Central memory CD4-positive, alpha-beta T cell (primary cell): ENCODE measurements at places on chromosomes 6 and 20.

DNA sequence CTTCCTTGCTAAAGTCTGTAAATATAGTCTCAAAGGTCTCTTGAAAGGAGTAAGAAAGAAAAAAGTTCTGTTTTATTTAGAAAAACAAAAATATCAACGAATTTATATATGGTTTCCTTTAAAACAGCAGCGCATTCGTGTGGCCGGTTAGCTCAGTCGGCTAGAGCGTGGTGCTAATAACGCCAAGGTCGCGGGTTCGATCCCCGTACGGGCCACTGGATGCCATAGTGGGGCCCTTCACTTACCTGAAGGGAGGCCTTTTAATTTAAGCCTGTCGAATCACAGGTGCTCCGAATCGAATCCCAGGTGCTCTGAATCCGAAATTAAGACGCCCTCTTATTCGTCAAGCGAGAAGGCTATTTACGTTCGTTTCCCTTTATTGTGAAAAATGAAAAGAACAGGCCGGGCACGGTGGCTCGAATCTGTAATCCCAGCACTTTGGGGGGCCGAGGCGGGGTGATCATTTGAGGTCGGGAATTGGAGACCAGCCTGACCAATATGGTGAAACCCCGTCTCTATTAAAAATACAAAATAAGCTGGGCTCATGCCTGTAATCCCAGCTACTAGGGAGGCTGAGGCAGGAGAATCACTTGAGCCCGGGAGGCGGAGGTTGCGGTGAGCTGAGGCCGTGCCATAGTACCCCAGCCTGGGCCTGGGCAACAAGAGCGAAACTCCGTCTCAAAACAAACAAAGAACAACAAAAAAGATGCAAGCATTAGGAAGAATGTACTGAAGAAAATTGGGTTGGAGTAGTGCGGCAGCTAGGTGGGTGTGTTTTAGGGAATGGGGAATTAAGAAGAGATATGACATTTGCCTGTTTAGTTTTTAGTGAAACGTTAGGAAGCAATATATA is 195.8 kb upstream of the ZNF184 start:
- no peak for DNase-seq

DNA sequence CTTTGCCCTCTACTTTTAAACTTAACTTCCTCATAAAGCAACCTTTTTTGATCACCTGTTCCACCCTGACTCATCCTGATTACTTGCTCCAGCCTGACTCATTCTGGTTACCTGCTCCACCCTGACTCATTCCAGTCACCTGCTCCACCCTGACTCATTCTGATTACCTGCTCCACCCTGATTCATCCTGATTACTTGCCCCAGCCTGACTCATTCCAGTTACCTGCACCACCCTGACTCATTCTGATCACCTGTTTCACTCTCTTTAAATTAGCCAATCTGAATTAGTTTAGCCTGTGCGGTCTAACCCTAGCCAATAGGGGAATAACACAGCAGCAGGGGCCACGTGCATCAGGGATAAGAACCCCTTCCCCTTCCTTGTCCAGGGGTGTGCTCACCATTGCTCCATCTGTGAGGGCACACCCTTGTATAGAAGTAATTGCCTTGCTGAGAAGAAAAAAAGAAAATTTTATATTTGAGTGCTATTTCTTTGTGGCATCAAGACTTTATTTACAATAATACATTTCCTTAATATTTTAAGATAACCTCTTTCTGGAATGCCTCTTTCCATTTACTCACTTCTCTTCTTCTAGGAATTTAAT is 17.9 kb downstream of the HLA-G start:
- no peak for DNase-seq

DNA sequence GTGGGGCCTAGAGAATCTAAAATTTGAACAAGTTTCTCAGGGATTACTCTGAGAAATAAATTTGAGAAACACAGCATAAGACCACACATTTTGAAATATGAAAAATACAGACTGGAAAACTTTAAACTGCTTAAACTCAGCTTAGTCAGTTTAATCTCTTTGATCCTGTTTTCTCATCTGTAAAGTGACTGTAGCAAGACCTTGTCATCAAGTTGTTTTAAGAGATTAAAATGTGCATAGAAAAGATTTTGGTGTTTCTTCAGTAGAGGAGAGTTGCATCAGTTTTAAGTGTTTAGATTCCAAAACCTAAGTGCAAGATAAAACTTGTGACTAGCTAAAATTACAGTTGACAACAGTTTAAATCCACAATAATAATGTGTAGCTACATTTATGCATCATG is 8.1 kb upstream of the BCKDHB start:
- no peak for DNase-seq

- DNase-seq: no peak
Measured at GRCh38 chr6:1129131-1129530, 182.8 kb upstream of the FOXQ1 start.

- DNase-seq: no peak
Measured at GRCh38 chr20:9036593-9036992, 32.3 kb upstream of the PLCB4 start.

GRCh38 chr6:105892577-105893262 is 193.4 kb upstream of the PRDM1 start:
- no peak for DNase-seq

DNA sequence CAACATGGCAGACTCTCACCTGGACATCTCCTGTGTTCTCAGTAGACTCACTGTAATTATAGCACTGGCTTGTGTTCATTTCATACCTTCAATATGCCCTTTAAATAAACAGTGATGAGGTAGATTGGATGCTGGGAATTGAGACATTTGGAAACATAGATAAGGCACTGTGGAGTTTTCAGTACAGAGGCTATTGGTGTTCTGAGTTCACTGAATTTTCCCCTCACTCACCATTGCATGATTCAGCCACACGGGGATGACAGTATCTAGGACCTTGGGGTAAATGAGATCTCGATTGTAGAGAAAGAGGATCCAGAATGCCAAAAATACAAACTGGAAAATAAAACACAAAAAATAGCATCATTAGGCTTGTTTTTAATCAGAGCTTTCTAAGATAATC is 12.6 kb downstream of the ADTRP start:
- DNase-seq: no peak

GRCh38 chr6:25866011-25866410 is 8.0 kb downstream of the SLC17A3 start:
- peak; percentile 83 for DNase-seq

DNA sequence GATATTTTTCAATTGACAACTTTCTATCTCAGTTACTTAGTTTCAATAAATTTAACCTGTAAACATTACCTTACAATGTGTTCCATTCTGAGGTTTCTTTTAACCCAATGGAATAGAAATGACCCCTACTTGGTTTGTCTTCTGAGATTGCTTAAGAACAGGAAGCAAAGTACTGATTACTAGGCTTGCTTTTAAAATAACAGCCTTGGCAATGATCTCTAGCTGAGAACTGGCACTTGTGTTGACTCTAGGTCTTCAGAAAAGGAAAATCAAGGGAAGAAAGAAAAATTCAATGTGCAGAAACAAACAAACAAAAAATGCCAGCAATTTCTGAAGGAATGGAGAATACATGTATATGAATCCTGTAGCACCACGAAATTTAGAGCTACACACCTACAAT is 66.1 kb downstream of the SYNE1 start:
- DNase-seq: no peak

GRCh38 chr6:12474167-12475140 is 184.3 kb downstream of the EDN1 start:
- no peak for DNase-seq

DNA sequence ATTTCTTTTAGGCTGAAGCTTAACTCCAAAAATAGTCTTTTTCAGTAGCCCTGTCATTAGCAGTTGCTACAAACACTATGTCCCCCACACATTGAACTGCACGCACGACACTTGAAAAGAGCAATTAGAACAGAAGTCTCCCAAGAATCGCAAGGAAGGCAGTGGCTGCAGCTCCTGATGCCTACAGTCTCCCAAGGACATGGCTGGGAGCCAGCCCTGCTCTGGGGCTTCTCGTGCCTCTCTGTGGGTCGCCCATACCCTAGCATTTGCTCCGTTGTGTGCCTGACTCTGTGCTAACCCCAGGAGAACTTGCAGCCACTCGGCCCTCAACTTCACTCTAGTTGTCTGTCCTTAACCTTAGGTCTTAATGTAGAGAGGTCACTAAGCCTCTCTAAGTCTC is 454.2 kb downstream of the PTPRT start:
- no peak for DNase-seq

DNA sequence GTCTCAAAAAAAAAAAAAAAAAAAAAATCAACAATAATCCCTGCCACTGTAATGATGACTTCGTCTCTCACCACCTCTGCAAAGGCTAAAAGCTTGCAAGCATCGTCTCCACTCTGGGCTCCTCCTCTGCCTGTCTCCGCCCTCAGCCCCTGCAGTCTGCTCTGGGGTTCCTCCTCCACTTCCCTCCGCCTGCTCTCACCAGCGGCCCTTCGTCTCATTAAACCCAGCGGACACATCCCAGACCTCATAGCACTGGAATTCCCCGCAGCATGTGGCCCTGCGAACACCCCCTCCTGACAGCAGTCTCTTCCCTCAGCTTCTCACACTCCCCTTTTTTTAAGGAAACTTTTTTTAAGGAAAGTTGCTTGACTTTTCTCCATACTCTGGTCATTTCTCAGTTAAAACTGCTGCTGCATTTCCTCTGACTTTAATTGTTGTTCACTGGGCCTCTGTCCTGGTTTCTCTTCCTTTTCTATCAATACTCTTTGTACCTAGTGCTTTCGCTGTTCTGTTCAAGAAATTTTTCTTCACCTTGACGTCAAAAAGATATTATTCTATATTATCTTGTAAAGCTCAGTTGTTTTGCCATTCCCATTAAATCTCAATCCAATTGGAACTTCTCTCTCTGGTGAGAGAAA is 70.9 kb upstream of the PLEKHG1 start:
- no peak for DNase-seq

- no peak for DNase-seq
Measured at GRCh38 chr20:54112221-54112884, 42.0 kb upstream of the BCAS1 start.

GRCh38 chr6:159257846-159258245 is 88.6 kb downstream of the FNDC1 start:
- no peak for DNase-seq

GRCh38 chr20:34985461-34986310 is 30.0 kb downstream of the MYH7B start:
- DNase-seq: no peak

GRCh38 chr6:63527658-63528514 is 44.4 kb upstream of the LOC128125822 start:
- no peak for DNase-seq

DNA sequence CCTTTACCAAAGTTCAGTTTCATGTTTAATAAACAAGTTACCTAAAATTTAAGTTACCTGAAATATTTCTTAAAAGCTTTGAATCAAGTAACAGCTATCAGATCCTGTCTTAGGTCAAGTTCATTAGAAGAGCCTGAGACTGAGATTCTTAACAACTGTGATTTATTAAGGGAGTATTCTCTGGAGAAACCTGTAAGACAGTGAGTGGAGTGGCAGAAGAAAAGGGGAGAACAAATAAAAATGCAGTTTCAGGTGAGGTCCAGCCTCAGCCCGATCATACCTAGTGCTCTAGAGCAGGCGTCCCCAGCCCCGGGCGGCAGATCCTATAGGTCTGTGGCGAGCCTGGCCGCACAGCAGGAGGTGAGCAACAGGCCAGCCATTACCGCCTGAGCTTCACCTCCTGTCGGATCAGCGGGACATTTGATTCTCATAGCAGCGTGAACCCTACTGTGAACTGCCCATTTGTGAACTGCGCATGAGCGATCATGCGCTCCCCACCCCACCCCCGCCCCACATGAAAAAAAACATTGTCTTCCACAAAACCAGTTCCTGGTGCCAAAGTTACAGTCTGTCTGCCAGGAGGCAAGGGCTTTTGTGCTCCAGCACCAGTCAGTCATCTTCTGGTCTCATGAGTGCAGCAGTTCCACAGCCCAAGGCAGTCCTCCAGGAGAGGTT is 59.2 kb upstream of the ADGRB3 start:
- DNase-seq: no peak

DNA sequence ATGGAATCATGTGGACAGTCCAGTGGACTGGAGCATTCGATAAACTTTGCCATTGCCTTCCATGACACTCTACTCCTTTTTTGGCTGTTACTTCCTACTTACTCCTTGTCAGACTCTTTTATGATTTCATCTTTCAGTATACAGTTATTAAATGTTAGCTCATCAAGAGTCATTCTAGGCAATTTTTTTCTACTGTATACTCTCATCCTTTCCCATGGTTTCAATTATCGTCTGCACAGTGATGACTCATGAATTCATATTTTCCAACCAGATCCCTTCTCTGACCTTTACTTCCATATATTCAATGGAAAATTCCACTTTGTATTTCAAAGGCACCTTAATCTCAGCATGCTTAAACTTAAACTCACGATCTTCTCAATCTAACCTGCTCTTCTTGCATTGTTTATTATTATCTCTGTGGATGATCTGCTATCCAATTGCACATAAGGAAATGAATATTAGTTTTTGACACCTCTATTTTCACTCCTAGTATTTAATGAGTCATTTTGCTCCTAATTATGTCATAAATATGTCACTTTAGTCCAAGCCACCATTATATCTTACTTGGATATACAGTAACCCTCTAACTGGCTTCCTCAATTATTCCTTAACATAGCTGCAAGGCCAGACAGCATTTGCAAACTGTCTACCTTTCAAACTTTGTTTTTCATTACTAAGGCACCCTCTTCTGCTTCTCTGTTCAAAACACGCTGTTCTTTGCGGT is 427.5 kb downstream of the PHF3 start:
- DNase-seq: no peak

DNA sequence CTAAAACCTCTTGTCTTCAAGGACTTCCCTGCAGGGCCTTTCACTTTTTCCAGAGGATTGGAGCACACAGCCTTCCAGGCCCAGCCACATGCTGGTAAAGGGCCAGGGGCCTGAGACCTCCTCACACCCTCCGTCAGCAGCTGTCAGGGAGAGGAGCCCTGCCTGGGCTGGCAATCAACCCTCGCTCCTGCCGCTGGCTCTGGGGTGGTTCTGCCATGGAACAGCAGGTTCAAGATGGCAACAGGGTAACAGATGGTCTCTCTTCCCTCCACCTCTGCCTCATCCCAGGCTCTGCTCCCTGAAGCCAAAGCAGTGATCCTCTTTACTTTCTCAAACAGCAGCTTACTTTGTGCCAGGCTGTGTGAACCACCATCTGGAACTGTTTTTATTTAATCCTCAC is 23.8 kb downstream of the PCNA start:
- no peak for DNase-seq

- DNase-seq: no peak
Measured at GRCh38 chr6:32411566-32412327, 4.8 kb upstream of the BTNL2 start.

DNA sequence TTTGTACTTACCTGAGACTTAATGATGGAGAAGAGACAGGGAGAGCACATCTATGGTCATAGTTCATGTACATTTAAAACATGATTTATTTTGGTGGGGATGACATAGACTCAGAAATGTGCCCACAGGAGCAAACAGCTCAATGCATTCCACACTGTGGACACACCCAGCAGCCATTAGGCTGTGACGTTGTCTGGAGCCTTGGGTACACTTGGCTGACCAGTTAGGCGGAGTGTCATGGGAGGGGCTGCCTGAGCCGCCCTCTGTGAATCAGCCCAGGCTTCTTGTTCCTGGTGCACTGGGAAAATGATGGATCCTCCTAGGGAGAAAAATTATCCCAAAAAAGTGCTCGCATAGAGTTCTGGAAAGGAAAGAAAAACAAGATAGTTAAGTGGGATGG is 231.0 kb upstream of the GMDS start:
- DNase-seq: no peak
